ENCODE measurements at places on chromosomes 7 and 10.

DNA sequence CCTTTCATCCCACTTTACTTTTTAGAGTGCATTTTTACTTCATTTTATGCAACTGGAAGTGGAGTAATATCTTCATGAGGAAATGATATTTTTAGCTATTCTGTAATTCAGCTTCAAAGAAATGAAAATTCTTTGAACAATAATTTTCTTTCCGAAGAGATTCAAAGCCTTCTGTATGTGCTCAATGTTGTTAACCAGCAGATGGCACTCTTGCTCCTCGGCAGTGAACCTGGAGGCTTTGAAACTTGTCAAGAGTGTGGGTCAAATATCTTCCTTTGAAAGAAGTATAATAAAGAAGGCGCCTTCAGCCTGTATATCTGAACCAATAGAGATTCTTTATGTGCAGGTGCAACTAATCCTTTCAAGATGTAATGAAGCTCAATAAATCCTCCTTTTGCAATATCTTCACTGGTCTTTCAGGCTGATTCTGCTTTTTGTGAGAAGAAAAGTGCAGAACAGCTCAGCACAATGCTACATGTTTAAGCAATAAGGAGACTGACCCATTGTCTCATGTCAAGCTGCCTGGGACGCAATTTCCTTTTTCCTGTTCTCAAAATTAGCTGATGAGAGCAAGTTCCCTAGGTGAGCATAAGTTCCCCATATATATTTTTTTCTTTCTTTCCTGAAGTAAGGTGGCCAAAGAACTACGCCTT, 258.4 kb downstream of the SEMA3A start:
- DNase-seq: peak; percentile 32

DNA sequence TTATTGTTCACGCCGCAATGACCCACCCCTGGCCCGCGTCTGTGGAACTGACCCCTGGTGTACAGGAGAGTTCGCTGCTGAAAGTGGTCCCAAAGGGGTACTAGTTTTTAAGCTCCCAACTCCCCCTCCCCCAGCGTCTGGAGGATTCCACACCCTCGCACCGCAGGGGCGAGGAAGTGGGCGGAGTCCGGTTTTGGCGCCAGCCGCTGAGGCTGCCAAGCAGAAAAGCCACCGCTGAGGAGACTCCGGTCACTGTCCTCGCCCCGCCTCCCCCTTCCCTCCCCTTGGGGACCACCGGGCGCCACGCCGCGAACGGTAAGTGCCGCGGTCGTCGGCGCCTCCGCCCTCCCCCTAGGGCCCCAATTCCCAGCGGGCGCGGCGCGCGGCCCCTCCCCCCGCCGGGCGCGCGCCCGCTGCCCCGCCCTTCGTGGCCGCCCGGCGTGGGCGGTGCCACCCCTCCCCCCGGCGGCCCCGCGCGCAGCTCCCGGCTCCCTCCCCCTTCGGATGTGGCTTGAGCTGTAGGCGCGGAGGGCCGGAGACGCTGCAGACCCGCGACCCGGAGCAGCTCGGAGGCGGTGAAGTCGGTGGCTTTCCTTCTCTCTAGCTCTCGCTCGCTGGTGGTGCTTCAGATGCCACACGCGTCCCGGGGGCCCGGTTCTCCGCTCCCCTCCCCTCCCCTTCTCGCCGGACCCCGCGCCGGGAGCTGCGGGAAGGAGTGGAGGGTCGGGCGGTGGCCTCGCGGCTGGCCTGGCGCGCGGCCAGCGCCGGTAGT, at the start of gene CBX3:
CBX3 (plus strand) TSS at position 499 of the 772 bp plus-strand sequence. CDS start 1,254 bp downstream, outside the sequence.
- DNase-seq: peak; percentile 85

GRCh38 chr10:58515291-58515941, 2.7 kb downstream of the BICC1 start:
- no peak for DNase-seq

- no peak for DNase-seq
These were observed 125.5 kb downstream of the CLEC2L start for GRCh38 chr7:139648941-139649425.

DNA sequence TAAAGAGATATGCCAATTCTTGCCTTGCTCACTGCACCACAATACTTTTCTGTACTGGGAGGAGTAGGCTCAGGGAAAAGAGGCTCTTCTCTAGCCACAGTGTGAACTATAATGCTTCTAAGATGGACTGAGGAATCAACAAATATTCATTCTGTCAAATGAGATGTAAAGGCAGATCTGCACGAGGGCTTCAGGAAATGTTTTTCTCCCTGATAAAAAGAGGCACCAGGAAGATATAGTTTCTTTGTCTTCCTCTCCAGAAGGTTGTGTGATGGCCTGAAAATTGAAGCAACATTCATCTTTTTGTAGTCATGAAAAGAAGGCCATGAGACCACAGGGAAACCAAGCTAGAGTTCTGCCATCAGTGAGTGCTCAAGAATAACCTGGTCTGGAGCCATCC, 79.1 kb upstream of the NME8 start:
- DNase-seq: no peak

DNA sequence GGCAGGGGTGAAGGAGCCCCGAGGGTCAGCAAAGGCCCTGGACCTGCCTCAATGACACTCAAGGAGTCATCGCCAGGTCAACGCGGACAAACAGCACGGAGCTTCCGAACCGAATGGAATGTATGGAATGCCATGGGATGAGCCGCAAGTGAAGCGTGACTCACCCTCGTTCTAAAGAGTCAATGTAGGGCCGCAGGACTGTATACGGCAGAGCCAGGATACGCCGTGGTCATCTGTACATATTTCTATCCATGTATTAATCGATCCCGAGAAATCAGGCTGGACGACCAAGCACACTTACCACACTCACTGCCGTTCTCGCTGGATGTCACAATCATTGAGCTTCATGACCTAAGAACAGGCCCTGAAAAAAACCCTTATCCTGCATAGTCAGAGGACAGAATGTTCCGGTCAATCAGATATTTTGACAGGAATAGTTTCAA, 4.3 kb downstream of the SNX8 start:
- no peak for DNase-seq

DNA sequence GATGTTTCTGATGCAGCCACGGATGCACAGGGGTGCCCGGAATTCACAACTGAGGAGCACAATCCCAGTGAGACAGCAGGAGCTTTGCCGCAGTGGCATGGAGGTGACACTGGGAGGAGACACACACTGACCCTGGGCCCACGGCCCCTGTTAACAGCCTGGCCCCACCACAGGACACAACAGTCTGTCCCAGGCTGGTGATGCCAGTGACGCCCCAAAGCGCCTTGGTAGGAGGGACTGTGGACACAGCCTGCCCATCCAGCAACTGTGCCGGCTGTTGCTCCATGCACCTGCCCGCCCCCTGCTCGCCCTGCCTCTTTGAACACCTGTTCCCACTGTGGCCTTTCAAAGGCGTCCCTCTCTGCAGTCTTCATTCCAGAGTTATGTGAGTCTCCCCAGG, 49.8 kb downstream of the KLF6 start:
- no peak for DNase-seq

- no peak for DNase-seq
These were observed 75.4 kb downstream of the NUDCD3 start for GRCh38 chr7:44415047-44415446.

DNA sequence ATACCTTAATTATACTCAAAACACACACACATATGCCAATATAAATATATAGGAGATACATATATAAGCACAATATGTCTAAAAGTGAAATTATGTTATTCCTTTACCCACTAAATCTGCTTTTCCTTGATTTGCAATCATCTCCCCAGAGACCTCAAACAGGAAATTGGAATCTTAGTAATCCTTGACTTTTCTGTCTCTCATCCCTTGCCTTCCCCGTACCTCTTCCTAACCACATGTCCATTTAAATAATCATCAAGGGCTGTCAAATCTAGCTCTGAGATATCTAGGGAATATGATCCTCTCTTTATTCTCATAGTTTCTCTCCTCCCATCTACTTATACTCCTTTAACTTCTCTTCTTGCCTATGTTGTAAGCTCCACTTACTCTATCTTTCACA, 336.6 kb downstream of the HGF start:
- DNase-seq: no peak

DNA sequence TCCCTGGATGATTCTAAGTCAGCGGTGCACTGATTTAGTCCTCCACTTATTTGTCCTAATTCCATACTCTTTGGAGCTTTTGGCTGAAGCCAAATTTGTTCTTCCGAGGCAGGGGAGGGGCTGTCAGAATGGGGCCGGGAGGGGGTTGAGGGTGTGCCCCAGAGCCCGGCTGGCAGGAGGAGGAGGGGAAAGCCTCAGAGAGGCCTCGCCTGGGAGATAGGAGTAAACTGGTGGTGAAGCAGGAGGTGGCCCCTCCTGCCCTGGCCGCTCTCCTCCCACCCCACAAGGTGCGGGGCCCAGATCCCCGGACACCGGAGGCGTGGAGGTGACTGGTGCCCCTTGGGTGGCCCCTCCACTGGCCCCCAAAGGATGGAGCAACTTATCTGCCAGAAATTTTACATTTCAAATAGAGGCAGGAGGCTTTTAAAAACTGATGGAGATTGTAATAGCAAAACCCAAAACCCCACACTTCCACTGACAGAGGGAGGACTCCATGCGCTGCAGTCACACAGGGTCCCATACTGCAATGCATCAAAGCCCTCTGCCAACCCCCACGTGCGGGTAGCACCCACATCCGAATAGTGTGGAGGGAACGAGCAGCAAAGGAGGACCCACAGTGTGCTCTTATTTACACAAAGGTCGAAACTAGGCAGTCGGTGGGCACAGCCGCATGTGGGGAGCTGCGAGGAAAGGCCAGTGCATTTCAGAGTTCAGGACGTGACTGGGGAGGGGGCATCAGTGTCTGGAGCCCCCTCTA, 61.9 kb downstream of the CAMK2B start:
- no peak for DNase-seq

GRCh38 chr7:149261316-149261828, 624 bp upstream of the ZNF783 start:
- DNase-seq: no peak

DNA sequence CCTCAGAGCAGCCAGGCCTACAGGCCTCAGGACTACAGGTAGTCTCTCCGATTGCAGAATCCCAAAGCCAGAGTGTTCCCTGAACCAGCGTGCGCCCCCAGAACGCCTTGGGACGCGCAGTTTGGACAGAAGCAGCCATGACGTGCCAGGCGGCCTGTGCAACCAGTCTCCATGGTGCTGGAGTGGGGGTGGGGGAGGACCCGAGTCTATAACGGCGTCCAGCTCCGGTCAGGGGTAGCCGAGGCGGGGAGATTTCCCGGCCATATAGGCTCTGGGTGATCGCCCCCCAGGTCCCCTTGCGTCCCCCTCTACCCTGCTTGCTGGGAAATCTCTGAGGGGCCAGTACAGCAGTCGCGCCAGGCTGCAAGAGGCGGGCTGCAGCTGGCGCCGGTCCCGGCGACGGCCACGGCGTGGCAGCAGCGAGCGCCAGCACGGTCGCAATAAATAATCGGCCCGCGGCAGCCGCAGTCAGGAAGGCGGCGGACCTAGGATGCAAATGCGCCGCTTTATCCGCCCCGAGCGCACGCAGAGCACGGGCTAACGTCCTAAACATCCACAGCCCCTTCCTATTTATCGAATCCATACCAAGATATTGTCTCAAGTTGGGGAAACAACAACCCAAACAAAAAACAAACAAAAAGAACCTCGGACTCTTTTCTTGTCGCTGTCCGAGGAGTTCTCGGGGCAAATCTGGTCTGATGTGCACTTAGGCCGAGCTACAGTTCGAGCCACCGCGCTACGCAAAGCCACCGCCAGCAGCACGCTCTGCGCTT, 1.6 kb downstream of the HOXA3 start:
- peak; percentile 67 for DNase-seq

DNA sequence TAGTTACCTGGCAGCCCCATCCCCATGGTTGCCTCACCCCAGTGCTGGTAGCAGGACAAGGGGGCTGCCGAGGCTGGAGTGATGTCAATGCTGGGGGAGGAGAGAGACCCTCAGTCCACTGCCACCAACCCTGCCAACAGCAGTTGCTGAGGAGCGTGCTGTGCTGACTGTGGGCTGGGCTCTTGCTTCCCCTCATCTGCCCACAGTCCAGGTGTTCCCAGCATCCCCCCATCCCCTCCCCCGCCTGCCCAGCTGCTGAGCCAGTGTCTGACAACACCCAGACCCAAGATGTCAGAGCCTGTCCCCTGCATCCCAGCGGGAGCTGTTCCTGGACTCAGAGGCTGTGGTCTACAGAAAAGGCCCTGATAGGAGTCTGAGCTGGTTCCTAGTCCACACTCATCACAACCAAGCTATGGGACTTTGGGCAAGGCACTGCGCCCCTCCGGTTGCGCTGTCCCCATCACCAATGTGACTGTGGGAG, 14.6 kb upstream of the PSAP start:
- no peak for DNase-seq

DNA sequence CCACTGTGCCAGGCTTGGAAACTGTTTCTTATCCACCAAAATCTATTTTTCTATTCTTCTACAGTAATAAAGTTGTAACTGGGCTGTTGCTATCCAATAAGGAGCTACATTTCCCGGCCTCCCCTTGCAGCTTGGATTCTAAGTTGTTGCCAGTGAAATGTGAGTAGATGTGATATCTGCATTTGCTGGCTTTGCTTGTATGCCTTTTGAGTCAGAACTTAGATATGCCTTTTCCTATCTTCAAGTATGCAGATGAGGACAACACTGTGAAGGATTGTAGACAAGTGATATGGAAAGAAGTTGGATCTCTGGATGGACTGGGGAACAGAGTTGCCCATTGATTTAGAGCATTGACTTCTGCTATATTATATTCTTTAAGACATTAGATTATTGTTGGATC, 236.9 kb downstream of the REEP3 start:
- no peak for DNase-seq

GRCh38 chr7:99034932-99035722, 108.8 kb downstream of the SMURF1 start:
- no peak for DNase-seq

DNA sequence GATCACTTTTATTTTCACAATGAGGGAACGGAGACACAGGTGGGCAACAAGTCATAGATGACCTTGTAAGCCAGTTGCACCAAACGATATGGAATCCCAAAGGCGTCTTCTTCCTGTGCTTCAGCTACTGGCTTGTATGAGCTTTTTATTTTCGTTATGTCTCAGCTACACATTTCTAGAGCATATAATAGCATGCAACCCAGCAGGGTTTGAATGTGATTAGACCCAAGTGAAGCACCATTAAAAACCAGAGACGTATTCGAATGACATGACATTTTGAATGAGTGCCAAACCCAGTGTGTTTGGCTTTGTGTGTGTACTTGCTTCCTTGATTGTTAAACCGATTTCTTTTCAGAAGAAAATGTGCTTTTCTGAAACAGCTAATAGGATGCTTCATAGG, 963.2 kb upstream of the CELF2 start:
- DNase-seq: no peak
